Stimulated activated CD4-positive, alpha-beta T cell treated with anti-CD3 and anti-CD28 coated beads, Interleukin-4, amount 100 ng/mL, for 4 hours (primary cell): ENCODE measurements at places on chromosomes 1 and 21.

DNA sequence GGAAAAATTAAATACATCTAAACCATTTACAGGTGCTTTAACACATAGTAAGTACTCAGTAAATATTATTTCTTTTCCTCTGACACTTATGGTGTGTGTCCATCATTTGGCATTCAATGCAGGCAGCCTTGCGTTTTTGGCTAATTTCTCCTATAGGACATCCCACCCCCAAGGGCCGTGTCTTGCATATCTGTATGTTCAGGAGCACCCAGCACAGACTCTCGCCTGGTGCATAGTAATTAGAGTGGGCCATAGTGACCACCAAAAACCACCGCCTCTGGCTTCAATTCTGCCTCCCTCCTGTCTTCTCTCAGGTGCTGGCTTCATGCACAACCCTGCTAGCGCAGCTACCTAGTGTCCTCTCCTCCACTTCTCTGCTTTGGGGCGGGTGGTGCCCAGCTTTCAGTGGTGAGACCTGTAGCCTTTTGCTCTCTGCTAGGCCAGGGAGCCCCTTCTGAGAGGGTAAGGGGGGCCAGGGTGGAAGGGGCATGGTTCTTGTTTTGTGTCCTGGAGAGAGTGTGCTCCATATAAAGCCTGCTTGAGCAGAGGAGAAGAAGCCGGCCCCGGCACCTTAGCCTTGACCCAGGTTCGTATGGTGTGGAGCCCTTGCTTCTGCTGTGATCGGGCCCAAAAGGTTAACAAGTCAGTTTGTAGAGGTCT, 33.4 kb downstream of the BATF3 start:
- DNase-seq = no peak

- no peak for DNase-seq
These were observed 30.7 kb downstream of the PGM1 start for GRCh38 chr1:63623952-63624351.

DNA sequence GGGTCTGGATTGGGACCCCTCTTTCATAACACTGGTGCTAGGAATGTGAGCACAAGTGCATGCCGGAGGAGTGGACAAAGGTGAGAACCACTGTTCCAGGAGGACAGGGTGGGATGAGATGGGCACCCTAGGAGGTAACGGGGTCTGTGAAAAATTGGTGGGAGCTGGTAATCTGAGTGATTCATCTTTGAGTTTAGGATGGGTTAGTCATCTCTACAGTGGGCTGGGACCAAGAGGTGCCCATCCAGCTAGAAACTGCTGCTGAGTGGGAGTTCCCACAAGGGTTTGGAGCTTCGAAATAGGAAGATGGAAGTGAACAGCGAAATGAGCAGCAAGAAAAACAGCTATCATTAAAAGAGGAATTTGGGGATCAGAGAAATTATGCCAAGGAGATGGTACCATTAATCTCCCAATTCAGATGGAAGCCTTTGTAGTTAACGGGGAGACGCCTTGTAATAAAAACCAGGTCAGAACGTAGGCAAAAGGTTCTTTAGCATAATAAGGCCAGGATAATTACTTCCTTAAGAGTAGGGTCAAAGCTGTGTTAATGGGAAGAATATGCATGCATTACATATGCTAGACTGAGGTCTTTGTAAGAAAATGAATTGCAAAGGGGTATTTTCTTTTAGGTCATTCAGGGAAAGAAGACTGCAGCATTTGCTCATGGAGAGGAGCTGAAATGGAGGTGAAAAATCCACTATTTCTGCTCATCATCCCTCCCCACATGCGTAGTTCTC, 55.5 kb downstream of the OLFML3 start:
- no peak for DNase-seq

DNA sequence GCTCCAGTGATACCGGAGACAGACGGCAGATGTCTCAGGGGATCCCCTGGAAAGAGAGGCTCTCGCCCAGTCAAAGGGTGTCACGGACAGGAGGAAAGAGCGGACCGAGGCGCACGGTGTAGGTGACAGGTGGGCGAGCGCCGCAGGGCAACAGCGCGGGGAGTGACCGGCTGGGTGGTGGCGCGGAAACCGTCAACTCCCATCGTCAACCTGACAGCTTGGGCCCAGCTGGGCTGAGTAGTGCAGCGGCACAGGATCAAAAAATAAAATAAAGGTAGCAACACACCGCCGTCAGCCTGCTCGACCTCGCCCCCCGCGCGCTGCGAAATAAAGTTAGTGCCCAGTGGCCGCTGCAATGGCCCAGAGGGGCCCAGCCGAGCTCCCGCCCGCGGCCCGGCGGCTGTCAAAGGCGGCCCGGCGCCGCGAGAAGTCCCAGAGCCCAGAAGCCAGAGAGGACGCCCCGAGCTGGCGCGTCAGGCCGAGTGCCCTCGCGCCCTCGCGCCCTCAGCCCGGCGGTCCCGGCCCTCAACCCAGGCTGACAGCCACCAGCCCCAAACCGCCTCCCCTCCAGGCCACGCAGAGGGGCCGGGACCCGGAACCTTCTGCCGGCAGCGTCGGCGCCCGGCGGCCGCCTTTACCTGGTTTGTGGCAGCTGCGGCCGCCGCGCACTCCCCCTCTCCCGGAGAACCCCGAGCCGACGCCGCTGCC, at the start of gene LYST:
Gene LYST (minus strand): TSS at position 702 of the 708 bp plus-strand sequence. CDS start 36,489 bp downstream, outside the sequence.
- peak; percentile 42 for DNase-seq

DNA sequence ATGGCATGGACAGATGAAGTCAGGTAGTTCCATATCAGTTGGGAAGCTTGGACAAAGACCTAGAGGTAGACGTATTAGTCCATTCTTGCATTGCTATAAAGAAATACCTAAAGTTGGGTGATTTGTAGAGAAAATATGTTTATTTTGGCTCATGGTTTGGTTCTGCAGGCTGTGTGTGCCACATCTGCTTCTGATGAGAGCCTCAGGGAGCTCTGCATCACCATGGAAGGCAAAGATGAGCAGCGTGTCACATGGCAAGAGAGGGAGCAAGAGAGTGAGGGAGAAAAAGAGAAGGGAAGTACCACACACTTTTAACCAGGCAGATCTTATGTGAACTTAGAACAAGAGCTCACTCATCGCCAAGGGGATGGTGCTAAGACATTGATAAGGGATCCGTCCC, 9.0 kb downstream of the TSACC start:
- no peak for DNase-seq

DNA sequence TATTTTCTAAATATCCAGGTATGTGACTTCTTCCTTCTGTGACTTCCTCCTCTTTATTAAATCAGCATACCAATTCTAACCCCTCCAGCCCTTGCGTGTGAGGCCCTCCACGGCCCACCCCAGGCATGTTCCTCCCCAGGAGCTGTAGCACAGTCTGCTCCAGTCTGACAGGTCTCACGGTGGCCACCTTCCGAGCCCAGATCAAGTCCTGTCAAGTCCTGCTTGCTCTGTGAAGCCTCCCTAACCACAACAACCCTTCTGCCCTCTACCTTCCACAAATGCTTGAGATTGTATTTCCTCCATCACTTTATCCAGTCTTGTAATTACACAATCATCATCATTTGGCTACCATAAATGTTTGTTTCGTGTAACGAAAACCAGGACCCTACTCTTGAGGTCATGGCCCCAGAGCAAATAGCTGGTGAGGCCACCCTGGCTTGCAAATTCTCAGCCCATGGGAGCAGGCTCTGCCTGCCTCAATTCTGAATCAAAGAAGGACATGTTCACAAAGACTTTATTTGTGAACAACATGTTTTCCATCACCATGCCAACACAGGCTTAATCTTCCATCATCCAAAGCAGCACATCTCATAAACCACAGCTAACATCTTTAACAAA, 33.0 kb upstream of the S100A7 start:
- DNase-seq = no peak

- no peak for DNase-seq
These were observed 71.2 kb upstream of the RUNX3 start for GRCh38 chr1:25001125-25001915.

DNA sequence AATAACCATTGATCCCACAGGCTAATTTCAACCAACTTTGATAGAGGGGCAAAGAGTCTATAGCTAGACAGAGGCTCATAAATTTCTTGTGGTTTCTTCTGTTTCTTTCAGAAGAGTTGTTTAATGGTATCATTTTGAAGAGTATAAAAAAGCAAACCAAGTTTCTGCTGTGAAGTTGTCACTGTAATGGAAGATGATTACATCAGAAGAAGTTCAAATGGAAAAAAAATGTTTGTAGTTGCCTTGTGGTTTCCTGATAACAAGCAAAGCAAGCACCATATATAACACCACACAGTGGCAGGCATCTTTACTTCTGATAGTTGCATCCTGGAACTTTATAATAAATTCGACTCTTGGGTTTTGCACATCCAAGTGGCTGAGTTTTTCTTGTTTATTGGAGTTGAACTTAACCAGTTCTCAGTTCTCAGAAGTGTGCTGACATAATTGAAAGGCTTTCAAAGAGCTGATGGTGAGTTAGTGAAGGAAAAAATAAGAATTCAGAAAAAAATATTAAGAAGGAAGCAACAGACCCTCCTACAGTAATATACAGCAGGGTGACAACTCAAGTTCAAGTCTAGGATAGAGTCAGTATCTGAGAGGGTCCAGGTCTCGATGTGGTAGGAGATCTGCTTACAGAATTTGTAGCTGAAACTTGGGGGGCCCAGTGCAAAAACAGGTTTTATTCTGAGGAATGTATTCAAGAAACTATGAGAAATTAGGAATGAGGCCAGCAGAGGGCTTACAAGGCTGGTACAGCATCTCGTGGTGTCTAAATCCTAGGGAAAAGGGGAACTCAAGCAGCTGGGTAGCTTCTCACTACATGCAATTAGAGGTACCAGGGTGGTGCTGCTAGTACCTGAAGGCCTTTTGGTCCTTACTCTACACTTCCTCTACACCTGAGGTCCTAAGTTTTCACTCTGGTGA, 123.5 kb downstream of the CRB1 start:
- no peak for DNase-seq

DNA sequence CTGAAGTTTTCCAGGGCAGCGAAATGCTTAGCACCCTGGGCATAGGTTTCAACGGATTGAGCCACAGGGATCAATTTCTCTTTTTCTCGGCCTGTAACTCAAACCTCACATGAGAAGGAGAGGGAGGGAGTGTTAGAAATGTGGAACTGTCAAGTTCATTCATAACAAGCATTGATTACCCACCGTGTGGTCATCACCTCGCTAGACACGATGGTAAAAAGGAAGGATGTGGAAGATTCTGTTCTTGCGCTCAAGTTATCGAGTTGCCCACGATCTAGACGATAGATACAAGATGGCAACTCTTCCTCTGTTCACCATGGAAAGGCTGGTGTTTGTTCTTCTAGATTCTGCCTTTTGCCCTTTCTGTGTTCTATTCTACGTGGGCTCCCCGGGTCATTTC, 4.0 kb upstream of the RCAN3 start:
- DNase-seq = no peak

DNA sequence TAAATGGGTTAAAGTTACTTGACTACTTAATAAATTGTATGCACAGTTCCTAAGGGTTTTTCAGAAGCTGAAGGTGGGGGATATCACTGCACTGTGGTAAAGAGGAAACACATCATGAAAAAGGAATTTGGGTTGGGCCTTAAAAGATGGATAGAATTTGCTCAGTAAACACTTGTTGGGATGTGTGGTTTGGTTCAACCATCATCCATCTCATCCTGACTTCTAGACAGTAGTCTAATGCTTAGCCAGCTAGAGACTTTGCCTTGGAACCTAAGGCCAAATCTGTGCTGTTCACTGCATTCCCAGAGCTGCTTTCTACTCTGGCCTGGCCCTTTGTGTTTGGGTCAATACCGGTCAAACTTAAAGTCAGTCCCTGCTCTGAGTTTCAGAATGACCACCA, 30.6 kb downstream of the LY9 start:
- no peak for DNase-seq

- DNase-seq = no peak
These were observed 6.9 kb downstream of the RGS4 start for GRCh38 chr1:163076044-163076443.

DNA sequence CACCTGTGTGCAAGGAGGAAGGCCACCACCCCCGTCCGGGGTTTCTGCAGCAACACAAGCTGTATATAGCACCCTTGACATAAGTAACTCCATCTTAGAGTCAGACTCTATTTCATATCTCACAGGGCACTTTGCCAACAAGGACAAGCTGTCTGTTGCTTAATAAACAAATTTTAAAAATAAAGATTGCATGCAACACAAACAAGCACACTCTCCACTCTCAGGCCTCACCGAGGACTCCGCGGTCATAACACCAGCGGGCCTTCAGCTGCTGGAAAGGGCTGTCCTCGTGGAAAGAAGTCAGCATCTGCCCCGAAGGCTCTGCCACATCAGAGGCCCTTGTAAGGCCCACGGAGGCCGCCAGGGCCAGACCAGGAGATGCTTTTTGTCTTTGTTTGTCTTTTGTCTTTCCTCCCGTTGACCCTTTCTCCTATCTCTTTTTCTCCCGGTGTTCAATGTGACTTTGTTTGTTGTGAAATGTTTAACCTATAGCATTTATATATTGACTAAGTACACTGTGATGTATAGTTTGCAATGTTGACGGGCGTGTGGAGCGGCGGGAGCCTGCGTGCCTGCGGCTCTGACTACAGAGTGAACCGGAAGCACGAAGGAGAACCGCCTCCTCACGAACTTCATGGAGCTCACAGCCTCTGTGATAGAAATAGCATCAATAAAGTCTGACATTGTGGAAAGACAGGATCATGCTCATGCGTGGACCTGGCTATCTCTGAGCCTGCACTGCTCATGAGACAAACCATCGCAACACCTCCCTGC, 24.1 kb downstream of the MEGF6 start:
- no peak for DNase-seq

DNA sequence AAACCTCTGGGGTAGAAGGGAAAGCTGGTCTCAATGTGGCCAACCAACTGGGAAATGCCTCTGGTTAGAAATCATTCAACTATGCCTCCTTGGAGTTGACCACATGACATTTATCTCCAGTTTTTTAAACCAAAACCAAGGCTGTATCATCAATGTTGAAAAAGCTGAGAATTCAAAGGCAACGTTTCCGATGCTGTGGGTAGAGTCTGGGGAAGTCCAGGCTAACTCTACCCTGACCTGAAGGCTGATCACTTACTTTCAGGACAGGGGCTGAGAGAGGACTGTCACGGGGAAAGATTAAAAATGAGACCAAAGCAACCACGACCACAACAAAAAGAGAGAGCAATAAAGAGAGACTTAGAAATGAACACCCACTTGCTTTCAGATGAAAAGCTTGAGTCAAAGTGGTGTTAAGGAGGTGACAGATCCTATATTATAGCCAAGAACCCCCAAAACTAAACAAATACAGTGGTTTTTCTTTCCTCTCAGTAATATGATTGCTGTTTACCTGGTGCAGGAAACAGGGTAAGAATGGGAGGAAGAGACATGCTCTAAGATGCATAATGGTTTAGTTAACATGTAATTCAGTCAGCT, 90.8 kb upstream of the TNFSF4 start:
- no peak for DNase-seq

- DNase-seq = peak; percentile 7
These were observed 6.4 kb downstream of the PPP2R5A start for GRCh38 chr1:212291505-212292134.
